ENCODE measurements at places on chromosomes 6 and 20.

- no peak for DNase-seq
Measured at GRCh38 chr20:20085812-20086211, 33.5 kb downstream of the CFAP61 start.

GRCh38 chr6:27492631-27493190 lies 19.8 kb upstream of the ZNF184 start:
- no peak for DNase-seq

DNA sequence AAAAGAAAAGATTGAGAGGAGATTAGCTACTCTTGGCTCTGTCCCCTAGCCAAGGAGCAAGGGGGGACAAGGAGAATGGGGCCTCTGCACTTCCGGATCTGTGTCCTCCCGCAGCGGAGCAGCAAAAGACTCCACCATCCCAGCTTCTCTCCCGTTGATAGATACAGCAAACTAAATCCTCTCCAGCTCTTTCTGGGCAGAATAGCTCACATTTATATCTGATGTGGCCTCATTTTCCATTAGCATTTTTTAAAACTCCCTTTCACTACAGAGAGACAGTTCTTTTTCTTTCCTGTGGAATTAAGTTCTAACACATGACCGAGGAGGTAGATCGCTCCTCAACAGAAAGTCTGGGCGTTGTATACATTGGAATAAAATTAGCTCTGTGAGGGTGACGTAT lies 260.9 kb upstream of the SOX4 start:
- no peak for DNase-seq

GRCh38 chr20:44358776-44359175 lies 3.3 kb downstream of the HNF4A start:
- no peak for DNase-seq

DNA sequence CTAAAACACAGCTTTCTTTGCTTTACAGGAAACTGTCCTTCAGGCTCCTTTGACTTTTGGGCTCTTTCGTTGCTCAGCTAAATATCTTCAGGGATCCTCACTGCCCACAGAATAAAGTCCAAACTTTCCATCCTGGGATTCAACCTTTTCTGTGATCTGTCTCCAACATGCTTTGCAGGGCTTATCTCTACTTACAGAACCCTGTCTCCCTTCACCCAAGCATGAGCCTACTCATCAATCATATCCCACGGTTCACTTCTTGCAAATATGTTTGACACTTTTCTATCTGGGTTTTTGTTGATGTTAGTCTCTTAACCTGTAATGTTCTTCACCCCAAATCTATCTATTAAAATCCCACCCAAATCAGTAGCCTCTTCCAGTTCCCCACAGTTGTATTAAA lies 327.3 kb upstream of the RNF24 start:
- DNase-seq: no peak

Measured in right atrium auricular region (tissue), 2 donors.